ENCODE measurements at places on chromosomes 2 and 18. TPM values are rescaled to one million over a fixed set of nuclear protein-coding genes. Genes with fewer than 3 reads are reported as not detected.

MALL gene
- total RNA-seq = 27.5 TPM

- H3K36me3 ChIP-seq = peaks cover 16% of the 10 kb centered on the region
- H3K4me1 ChIP-seq = peaks cover 68% of the 10 kb centered on the region
- DNase-seq = peak; percentile 43
- no peaks in the 10 kb centered on the region for H3K27me3 ChIP-seq
Observed at GRCh38 chr18:48922801-48923730, 27.7 kb downstream of the SMAD7 start.

GRCh38 chr2:8152392-8153257, 529.2 kb upstream of the ID2 start:
- no peak overlapping the region for H3K4me3 ChIP-seq
- DNase-seq = no peak
- no peak overlapping the region for H3K27ac ChIP-seq
- H3K27me3 ChIP-seq = no peaks in the 10 kb centered on the region
- no peaks in the 10 kb centered on the region for H3K36me3 ChIP-seq

GRCh38 chr2:10439185-10439879, 8.8 kb downstream of the ODC1 start:
- peaks cover 8% of the 10 kb centered on the region for H3K36me3 ChIP-seq
- H3K4me3 ChIP-seq = no peak overlapping the region
- H3K4me1 ChIP-seq = no peaks in the 10 kb centered on the region
- no peaks in the 10 kb centered on the region for H3K27me3 ChIP-seq
- no peak for DNase-seq
- no peak overlapping the region for H3K27ac ChIP-seq

DNA sequence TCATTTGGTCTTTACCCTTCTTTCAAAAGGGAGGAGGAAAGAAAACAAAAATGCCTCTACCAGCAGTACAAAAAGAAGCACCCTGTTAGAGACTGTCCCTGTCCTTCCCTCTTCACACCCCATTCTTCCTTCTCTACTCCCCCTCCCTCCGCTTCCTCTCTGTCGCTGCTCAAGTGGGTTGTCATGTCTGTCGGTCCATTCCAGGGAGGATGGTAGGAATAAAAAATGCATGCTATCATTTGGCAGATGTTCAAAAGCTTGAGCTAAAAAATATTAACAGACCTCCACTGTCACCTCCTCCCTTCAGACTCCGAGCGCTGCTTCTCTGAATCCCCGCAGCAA, 482.0 kb downstream of the BCL11A start:
- no peaks in the 10 kb centered on the region for H3K4me1 ChIP-seq
- DNase-seq = no peak
- no peaks in the 10 kb centered on the region for H3K36me3 ChIP-seq
- no peak overlapping the region for H3K27ac ChIP-seq
- H3K27me3 ChIP-seq = no peaks in the 10 kb centered on the region
- no peak overlapping the region for H3K4me3 ChIP-seq

DNA sequence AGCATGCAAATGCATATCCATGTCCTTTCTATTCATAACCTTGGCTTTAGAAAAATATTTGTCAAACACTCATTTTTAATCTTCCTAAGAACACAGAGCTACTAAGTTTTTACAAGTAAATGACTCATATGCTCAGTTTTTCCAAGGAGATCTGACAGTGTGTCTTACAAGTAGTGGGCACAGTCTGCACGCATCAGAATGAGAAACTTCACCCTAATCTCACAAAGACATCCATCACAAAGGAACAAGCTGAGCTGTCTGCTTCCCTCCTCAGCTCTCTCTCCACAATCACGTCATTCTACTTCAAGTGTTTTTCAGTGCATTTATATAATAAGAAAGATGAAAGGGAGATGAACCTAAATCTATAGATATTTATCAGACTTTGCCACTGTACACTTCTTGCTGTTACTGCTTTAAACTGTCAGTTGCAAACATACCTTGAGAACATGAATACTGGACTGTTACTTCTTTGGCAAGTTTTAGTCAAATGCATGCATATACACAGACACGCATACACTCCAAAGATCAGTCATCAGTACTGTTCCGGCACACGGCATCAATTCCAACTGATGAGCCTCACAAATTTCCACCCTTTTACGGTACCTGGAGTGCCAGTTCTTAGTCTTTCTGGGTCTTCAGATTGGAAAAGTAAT, 75.7 kb downstream of the RBMS1 start:
- no peak overlapping the region for H3K27ac ChIP-seq
- H3K4me1 ChIP-seq = no peaks in the 10 kb centered on the region
- H3K4me3 ChIP-seq = no peak overlapping the region
- no peaks in the 10 kb centered on the region for H3K36me3 ChIP-seq

PLCL1 gene
- 8.0 TPM for total RNA-seq

DNA sequence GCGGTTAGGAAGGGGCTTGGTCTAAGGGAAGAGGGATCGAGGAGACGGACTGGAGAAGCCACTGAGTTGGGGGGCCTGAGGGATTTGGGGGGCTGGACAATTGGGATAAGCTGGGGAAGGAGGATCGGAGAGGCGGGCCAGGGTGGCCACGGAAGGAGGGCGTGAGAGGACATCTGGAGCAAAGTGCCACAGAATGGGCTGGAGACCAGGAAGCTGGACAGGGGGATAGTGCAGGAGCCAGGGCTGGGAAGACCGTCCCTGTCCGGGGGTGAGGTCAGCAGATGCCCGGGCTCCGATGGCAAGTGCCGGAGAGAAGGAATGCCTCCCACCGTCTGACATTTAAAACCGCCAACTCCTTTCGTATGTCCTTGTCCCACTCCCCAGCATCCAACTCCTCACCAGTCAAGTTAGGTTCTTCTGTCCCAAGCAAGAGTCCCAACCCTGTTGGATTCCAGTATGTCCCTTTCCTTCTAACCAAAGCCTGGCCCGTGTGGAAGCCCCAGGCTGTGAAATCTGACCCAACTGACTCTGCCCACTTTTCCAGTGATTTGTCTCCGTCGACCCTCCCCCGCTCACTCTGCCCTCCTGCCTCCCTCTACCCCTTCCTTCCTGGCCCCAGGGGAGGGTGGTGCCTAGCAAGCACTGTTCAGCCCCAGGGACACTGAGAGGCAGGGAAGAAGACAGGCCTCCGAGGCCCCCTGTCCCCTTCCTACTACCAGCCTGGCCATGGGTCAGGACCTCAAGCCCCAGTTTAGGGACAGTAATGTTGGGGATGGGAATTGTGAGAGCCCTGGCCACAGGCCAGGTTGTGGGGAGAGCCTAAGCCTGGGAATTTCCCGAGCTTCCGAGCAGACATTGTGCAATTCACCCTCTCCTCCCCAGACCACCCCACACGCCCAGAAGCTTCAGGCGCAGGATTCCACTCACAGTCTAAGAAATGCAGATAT, 31.5 kb upstream of the TMBIM1 start:
- H3K27me3 ChIP-seq = no peaks in the 10 kb centered on the region
- H3K36me3 ChIP-seq = no peaks in the 10 kb centered on the region
- DNase-seq = peak; percentile 24

DNA sequence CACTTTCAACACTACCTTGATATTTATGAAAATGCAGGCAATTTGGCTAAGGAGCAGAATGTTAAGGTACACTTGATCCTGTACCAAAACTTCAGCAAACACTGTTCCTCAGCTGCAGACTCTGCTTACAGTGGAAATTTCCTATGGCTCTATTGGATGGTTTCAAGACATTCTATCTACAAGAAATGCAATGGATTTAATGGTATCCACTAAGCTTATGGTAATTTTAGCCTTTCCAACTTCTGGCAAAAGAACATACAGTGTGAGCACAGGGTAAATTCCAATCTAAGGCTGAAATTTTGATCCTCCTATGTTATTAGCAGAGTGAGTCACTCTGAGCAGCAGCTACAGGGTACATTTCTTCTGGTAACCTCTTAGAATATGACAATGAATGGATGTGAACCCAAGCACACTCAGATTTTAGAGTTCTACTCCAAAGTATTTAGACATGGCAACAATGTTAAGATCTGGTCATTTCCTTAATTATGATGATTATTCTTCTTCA, 361.8 kb upstream of the PIK3C3 start:
- H3K36me3 ChIP-seq = no peaks in the 10 kb centered on the region
- no peaks in the 10 kb centered on the region for H3K4me1 ChIP-seq
- no peak overlapping the region for H3K27ac ChIP-seq
- DNase-seq = no peak
- no peaks in the 10 kb centered on the region for H3K27me3 ChIP-seq
- H3K4me3 ChIP-seq = no peak overlapping the region

- no peak overlapping the region for H3K27ac ChIP-seq
- H3K36me3 ChIP-seq = no peaks in the 10 kb centered on the region
- no peak for DNase-seq
- no peak overlapping the region for H3K4me3 ChIP-seq
Observed at GRCh38 chr2:193679847-193680246, 1485.1 kb upstream of the TMEFF2 start.

RNF152 gene
- 13.4 TPM for total RNA-seq

TEX44 gene
- total RNA-seq = not detected

GRCh38 chr2:100865816-100866460, 46.0 kb downstream of the NPAS2 start:
- no peaks in the 10 kb centered on the region for H3K36me3 ChIP-seq
- H3K4me3 ChIP-seq = no peak overlapping the region
- no peaks in the 10 kb centered on the region for H3K27me3 ChIP-seq
- no peaks in the 10 kb centered on the region for H3K4me1 ChIP-seq
- DNase-seq = no peak

LHCGR gene
- 0.63 TPM for total RNA-seq

GRCh38 chr2:191180713-191181112, 29.9 kb upstream of the STAT4 start:
- H3K4me3 ChIP-seq = no peak overlapping the region
- H3K27ac ChIP-seq = no peak overlapping the region
- DNase-seq = no peak

TMEM185B gene
- 20.5 TPM for total RNA-seq

DNAJC5G gene
- total RNA-seq = not detected

TANK gene
- total RNA-seq = 81.6 TPM

CABYR gene
- 0.30 TPM for total RNA-seq

IL1R2 gene
- 7.6 TPM for total RNA-seq

- no peaks in the 10 kb centered on the region for H3K27me3 ChIP-seq
- no peak overlapping the region for H3K4me3 ChIP-seq
- peaks cover 7% of the 10 kb centered on the region for H3K36me3 ChIP-seq
Observed at GRCh38 chr18:36805105-36805504, 23.7 kb downstream of the TPGS2 start.

DNA sequence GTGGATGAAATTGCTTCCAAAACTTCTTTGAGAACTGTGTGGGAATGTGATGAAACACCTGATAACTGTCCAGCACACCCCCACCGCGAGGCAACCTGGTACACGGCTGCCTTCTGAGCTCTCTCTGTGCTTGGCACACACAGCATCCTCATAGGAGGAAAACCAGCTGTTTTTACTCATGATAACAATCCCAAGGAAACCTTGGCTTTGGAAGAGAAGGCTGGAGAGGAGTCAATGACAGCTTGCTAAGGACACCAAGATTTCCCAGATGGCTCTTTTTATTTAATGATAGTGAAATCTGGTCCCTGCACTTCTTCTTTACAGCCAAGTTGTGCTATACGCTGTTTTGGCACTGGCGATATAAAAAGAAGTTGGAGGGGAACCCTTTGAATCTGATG, 232.5 kb upstream of the FN1 start:
- H3K4me1 ChIP-seq = no peaks in the 10 kb centered on the region
- DNase-seq = no peak
- no peaks in the 10 kb centered on the region for H3K36me3 ChIP-seq
- H3K4me3 ChIP-seq = no peak overlapping the region

SPP2 gene
- not detected for total RNA-seq

ZBTB7C gene
- total RNA-seq = 95.0 TPM

IL1A gene
- not detected for total RNA-seq
